Kasumi-1 (cell line): ENCODE measurements at places on chromosomes 3 and 15.
A peak's percentile ranks its signal among the peaks of the same experiment; 100 is the strongest.

DNA sequence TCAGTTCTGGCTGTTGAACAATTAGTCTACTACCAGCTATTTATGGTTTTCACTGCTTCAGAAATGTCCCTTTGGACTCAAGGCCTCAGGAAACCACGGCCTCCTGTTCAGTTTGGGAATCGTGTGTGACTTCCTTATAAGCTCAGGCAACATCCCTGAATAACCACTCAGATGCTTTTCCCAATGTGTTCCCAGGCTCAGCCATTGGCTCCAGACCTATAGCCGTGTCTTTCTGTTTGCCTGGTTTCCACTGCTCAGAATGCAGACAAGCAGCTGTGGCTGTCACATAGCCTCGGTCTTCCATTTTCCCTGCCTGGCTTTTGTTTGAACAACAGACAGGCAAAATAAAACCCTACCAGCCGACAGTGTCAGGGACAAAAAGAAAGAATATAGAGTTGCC, 63.2 kb upstream of the ATP2B2 start:
- DNase-seq: no peak

DNA sequence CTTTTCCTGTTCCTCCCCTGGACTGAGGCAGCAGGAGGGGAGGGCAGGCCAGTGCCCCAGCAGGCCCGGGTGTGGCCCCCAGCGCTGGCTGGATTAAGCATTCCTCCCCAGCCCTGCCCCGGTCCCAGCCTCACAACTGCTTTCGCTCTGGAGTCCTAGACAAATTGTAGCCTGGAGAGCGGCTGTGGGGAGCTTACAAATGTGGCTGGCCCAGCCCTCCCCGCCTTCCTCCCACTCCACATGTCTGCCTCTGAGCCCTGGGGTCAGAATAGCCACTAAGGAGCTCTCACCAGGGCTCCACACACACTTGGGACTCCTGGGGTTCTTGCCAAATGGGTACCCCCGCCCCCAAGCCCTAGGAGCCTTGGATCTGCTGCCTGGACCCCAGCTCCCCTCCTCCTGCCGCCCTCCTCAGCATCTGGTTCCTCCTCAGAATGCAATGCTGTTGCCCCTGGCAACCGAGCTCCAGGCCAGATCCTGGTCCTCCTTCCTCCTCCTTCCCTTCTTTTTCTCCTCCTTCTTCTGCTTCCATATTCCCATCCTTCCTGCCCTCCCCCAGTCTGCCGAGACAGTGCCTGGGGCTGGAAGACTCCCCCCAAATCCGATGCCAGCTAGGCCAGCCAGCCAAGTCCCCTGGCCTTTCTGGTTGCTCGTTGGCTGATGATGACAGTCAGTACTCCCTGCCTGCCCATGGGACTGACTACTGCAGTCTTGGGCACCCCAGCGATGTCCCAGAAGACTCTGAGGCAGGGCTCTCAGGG, 91.1 kb downstream of the LINGO1 start:
- DNase-seq: no peak

GRCh38 chr15:62559381-62559733, 394.3 kb upstream of the C2CD4B start:
- DNase-seq: no peak

GRCh38 chr3:19107719-19108118, 40.6 kb upstream of the KCNH8 start:
- DNase-seq: no peak

DNA sequence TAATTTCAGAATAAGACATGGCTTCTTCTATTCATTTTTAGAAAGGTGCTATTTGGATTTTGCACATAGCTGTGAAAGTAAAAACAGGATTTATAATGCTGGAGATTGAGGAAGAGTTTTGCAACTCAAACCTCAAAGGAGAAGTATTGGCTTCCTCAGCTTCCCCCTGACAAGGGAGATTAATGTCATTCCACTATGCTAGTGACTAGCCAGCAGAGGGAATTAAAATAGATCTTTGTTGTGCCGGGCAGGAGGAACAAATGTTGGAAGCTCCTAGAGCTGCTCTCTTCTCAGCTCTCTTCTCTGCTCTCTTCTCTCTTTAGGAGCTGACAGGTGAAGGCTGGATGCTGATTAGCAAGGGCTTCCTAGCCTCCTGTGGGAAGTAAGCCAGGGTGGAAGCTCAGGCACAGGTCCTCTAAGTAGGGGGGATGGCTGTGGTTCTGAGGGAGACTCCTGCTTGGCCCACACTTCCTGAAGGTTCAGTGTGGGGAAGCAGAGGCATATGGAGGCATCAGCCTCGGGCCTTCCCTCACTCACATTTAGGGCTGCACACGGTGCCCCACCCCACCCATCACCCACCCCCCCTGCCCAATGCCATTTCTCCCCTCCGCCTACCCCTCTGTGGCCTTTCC, 29.6 kb downstream of the CX3CR1 start:
- peak; percentile 93 for DNase-seq
